A549 (cell line): ENCODE measurements at places on chromosomes 3 and 15. TPM values are rescaled to one million over a fixed set of nuclear protein-coding genes. Genes with fewer than 3 reads are reported as not detected.

GRCh38 chr15:80326270-80326669, 74.3 kb upstream of the CTXND1 start:
- DNase-seq = no peak

DNA sequence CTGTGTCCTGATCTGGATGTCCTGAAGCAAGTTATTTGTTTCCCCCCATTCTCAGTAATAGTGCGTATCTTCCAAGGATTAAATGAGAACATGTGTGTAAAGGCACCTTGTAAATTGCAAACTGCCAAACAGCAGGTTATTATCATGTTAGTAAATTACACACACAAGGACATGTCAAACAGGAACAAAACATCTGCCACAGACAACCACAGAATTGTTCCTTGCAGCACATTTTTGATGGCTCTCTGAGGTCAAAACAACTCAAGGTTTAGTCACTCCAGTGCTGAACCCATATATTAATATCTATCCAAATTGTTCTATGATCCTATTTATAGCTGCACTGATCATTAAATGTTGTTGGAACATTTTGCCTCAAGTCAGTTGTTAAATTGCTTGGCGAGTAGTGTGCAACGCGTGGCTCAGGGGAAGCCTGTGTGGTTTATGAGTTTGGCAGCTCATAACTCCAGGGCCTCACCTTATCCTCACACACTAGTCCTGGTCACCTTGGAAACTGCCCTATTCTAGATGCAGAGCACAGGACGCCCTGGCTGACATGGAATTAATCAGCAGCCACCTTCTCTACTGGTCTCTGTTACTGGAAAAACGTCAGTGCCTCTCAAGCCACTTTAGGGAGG, 46.3 kb upstream of the CDV3 start:
- no peak for DNase-seq

DNA sequence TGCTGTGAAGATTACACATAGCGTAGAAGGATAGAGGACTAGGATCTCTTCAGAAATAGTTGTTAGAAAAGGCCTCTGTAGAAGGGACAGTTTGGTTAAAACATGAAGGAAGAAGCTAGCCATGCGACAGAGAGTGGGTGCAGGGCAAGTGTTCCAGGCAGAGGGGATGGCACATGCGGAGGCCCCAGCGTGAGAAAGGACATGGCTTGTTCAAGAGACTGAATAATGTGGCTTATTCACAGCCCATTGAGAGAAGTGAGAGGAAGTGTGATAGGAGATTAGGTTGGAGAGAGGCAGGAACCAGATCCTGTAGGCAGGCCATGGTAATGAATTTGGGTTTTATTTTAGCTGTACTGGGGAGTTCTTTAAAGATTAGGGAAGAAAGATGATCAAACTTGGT, 56.4 kb downstream of the NEO1 start:
- DNase-seq = no peak

- DNase-seq = no peak
Measured at GRCh38 chr3:153704115-153704514, 417.1 kb upstream of the ARHGEF26 start.

DNA sequence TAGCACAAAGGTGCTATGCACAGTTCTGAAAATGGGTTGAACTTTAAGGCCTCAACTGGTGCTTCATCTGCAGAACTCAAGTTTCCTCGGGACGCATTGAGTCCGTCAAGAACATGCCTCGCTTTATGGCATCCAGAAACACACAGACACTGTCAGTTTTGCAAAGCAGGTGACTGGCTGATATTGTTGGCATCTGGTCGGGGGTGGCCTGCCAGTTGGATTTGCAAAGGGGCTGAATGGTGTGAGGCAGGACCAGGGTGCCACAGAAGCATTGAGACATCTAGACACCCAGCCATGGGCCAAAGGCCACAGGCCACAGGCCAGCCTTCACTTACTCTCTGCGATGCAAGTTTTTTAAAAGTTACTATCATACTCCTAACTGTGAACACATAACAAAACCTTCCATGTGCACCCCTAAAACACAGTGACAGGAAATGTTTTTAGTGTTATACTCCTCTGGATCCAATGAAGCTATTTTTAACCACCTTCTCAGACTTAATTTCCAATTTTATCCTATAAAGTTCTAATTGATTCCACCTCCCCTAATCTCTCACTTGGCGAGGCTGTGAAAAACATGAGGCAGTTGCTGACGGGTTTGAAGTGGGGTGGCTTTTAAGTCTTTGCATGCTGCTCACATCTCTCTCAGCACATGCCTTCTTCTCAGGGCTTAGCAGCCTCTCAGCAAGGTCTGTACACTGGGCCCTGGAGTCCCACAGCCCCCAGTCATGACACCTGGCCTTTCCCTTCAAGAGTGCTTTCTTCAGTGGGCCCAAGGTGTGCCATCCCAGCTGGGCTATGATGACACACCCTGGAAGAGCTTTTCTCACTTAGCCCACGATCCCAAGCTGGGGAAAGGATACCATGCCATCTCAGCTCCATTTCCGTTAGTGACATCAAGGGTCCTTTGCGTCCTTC, 38.5 kb upstream of the DUSP7 start:
- no peak for DNase-seq

- DNase-seq = no peak
Measured at GRCh38 chr15:27538325-27538724, 560.8 kb downstream of the OCA2 start.

GRAMD2A gene
- polyA plus RNA-seq = not detected in 3 replicates
